ENCODE measurements at places on chromosomes 5 and 9. TPM values are rescaled to one million over a fixed set of nuclear protein-coding genes. Genes with fewer than 3 reads are reported as not detected.

DNA sequence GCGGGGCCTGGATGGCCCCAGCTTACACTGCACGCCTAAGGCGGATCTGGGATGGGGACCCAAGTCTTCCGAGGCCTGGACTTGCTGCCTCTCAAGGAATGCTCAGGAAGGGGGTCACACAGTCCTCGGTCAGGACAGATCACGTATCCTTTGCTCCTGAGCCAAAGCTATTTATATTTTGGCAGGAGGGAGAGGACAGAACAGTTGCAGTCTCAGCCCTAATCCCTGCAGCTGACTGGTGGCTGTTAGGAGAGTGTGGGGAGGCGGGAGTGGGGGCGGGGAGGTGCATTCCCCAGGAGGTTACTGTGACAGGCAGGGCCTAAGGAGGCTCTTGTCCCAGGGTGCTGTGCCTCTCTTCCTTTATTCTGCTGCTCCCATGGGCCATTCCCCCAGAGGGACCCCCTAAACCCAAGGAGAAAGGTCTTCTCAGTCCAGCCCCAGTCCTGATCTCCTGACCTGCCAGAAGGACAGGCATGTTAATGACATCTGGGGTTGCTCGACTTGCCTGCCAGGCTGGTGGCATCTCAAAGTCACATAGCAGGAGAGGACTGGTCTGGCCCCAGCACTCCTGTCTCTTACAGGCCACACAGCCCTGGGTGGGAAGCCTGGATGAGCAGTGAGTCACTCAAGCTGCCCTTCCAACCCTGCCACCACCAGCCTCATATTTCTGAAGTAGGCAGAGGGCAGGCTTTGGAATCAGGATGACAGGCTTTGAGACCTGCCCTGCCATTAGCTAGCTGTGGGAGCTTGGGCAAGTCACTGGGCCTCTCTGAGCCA is 51.9 kb downstream of the COL27A1 start:
- no peak for DNase-seq

GRCh38 chr9:21669701-21670100 is 132.7 kb upstream of the MTAP start:
- DNase-seq = no peak

DNA sequence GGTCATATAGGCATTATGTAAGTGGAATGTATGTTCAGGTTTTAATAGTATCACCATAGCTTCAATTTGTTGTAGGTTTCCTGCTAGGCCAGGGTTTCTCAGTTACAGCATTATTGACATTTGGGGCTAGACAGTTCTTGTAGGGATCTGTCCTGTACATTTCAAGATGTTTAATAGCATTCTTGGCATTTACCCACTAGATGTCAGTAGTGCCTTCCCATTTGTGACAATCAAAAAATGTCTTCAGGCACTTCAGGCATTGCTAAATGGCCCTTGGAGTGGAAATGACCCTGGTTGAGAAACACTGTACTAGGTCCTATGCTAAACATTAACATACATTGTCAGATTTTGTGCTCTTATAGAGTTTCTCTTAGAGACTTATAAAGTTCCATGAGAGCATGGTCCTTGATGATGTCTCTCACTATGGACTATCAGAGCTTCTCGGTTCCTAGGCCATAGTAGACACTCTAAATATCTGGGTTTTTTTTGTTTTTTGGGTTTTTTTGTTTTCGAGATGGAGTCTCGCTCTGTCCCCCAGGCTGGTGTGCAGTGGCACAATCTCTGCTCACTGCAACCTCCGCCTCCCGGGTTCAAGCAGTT is 1.4 kb downstream of the KIF20A start:
- no peak for DNase-seq

- DNase-seq = no peak
These were observed 42.9 kb downstream of the FEM1C start for GRCh38 chr5:115501464-115502210.

DNA sequence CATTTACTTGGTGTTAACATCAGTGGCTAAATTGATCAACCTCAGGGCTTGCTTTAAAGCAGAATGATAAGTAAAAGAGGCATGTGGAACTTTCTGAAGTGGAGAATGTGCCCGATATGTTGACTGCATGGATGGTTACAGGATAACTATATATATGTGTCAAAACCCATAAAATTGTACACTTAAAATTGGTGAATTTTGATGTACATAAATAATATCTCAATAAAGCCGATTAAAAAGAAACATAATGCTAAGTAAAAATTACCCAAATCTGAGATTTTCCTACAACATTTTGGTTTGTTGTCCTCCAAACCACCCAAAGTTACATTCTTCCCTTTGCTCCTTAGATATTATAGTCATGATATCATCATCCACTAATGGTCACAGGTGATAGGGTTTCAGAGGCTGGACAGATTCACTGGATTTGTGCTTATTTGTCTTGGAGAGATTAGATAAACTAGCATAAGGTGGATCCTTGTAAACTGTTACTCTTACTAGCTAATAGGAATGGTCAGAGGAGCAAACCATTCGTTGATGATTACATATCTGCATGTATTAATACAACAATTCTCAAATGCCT is 119.7 kb upstream of the RPS23 start:
- DNase-seq = no peak

- DNase-seq = no peak
These were observed 2.7 kb downstream of the CNTLN start for GRCh38 chr9:17137566-17137965.

- no peak for DNase-seq
These were observed 100.9 kb upstream of the HCN1 start for GRCh38 chr5:45796959-45797553.

- DNase-seq = no peak
These were observed 36.4 kb downstream of the GGTA1 start for GRCh38 chr9:121463026-121463807.

DNA sequence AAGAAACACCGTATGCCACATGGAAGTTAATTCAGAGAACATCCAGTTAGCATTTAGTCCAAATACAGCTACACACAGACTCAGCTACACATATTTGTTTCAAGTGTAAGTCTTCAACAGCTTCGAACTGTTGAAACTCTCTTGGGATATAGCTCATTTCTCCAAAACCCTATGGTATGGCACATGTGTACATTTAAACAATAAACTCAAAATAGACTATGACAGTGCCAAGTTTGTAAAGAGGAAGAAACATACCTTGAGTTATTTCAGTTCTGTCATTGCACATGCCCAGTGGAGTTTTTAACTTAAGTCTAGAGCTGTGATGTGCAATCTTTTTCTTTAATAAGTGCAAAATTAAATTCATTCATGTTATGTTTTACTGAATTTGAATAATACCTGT is 155.1 kb upstream of the RAI14 start:
- DNase-seq = no peak

DNA sequence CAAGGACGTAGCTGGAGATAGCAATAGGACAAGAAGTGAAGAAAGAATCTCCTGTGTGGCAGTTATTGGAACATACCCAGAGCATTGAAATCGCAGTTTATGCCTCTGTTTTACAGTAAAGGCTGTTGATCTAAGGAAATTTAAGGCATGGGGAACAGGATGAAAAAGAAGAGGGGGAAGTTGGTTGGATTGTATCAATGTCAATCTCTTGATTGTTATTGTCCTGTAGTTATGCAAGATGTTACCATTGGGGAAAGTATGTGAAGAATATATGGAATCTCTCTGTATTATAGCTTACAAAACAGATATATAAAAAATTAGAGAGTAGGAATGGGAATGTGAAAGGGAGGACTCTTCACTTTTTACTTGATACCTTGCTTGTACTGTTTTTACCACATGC is 195.6 kb upstream of the NREP start:
- no peak for DNase-seq

DNA sequence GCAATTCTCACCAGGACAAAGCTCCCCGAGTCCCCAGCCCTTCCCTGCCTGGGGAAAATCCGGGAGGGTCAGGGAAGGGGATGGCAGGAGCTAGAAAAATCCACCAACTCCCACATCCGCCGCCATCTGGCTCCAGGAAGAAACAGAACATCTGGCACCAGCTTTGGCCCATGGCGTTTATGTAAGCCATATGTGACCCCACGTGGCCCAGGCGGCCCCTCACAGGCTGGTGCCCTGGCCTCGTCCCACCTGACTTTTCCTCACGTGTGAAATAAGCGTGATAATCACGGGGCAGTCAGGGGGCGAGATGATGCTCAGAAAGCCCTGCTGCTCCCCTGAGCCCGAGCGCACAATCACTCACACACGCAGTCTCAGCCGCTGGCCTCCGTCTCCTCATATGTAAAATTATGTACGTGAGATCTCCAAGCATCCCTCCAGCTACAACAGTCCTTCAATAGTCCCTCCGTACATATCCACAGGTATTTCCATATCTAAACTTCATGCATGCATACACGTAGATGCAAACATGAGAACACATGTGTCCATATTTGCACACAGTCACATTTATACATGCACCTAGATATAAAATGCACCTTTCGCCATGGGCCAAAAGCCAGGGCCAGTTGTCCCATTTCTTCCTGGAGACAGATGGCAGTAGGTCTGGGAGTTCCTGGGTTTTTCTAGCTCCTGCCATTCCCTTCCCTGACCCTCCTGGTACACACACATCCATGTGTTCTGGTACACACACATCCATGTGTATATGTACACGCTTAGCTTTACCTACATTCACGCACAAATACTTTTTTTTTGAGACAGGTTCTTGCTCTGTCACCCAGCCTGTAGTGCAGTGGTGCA is 28.9 kb downstream of the PLPP7 start:
- DNase-seq = no peak

DNA sequence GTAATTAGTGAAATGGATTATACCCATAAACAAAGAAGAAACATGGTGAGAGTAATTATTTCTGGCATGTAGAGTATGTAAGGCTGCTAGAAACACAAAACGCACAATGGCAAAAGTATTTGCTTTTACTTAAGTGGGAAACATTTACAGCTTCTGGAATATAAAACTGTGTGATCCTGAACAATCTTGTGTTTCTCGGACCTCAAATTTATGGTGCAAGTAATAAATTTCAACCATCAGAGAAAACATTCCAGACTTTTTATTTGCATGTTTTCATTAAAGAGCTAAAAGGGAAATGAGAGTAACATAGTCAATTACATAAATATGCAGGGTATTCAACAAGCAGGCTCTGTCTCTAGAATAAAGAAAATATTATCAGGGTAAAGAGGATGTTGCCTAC is 17.2 kb upstream of the PRR16 start:
- DNase-seq = peak; percentile 76

- no peak for DNase-seq
These were observed at the start of gene FBLL1 for GRCh38 chr5:168528521-168529373. FBLL1 (plus strand) TSS chr5:168529305; CDS start chr5:168529505, 200 bp downstream.

DNA sequence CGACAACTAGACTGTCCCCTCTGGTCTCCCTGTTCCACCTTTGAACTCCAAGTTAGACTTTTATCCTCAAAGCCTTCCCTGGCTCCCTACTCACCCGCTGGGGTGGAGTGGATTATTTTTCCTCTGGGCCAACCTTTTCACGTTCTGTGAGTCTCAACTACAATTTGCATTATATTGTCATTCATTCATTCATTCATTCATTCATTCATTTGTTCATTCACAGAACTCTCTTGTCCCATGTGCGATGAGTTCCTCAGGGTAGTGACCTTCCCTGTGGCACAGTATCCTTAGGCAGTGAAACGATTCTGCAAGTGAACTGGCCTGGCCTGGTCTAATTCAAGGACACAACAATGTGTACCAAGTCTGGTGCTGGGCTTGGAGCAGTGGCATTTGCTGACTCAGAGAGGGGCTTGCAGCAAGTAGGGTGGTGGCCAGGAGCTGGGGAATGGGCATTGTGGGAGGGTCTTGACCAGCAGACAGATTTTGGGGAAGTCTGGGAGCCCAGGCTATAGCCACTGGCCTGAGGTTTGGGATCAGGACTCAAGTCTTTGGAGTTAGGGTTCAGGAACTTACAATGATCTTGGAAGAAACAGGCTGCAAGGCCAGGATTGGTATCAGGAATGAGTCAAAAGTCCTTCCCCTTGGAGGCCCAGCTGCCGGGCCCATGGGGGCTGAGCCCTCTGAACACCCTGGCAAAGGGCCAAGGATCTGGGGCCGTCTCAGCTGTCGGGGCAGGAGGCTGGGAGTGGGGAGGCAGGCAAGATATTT is 37.2 kb upstream of the COL15A1 start:
- no peak for DNase-seq

GRCh38 chr9:15187589-15187988 is 119.4 kb downstream of the TTC39B start:
- DNase-seq = no peak

GRCh38 chr5:93150311-93151012 is 430.6 kb downstream of the NR2F1-AS1 start:
- no peak for DNase-seq

- no peak for DNase-seq
These were observed 16.0 kb downstream of the SH3PXD2B start for GRCh38 chr5:172438319-172438668.

GRCh38 chr5:107502676-107503060 is 168.1 kb downstream of the EFNA5 start:
- no peak for DNase-seq

DNA sequence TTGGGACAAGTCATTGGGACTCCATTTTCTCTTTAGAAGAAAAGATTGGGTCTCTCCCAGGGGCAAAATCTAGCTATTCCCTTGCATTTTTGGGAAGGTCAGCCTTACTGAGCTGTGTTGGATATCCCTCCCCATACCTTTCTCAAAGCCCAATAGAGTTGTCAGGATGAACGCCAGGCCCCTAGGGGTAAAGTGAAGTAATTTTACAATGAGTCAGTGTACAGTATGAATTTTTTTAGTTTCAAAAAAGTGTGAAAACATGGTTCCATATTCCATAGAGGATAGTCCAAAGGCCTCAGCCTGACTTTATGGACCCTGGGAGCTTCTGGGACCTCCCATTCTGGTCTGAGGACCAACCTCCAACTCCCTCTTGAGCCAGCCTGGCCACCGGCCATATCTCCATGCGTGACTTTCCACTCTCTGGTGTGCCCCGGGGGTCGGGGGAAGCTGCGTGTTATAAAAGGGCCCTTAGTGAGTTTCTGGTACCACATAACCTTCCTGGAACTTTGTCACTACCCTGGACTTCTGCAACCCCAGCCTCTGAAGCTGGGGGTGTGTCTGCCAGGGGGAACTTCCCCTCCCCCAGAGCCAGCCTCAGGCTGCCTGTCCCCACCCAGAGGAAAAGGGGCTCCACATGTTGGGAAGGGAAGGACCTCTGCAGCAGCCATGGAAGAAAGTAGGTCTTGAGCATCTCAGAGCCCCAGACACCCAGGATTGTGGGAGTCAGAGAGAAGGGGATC is 52.4 kb upstream of the SYNPO start:
- no peak for DNase-seq

GRCh38 chr5:155015239-155015638 is 1.7 kb downstream of the KIF4B start:
- DNase-seq = no peak

DNA sequence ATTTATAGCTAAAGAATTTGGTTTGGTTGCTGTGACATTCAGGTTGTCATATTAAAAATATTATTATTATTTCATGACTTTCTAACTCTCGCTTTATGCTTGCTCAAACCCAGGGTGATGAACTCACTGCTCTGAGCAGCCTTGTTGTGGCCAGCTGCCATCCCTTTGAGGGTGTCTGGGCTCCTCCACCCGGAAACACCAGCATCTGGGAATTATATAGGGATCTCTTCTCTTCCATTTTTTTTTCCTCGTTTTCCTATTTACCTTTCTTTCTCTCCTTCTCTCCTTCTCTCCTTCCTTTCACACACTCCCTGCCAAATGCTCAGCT is 355.8 kb upstream of the SMARCA2 start:
- DNase-seq = no peak

- DNase-seq = no peak
These were observed 109.2 kb downstream of the RAPGEF6 start for GRCh38 chr5:131525805-131526204.

FCN2 gene
- not detected for polyA plus RNA-seq

SVEP1 gene
- polyA plus RNA-seq = 33.5 TPM

ADRB2 gene
- polyA plus RNA-seq = 0.64 TPM

GRXCR2 gene
- not detected for polyA plus RNA-seq

NEURL1B gene
- polyA plus RNA-seq = 2.3 TPM

CDC20B gene
- not detected for polyA plus RNA-seq

PRDM9 gene
- not detected for polyA plus RNA-seq

SMIM33 gene
- not detected for polyA plus RNA-seq

ADCY2 gene
- not detected for polyA plus RNA-seq

LCN15 gene
- not detected for polyA plus RNA-seq

Data from BJ (cell line).